ENCODE measurements at places on chromosomes 11 and 22.

GRCh38 chr11:130323452-130324450 is 9.0 kb upstream of the ZBTB44 start:
- no peak for DNase-seq

DNA sequence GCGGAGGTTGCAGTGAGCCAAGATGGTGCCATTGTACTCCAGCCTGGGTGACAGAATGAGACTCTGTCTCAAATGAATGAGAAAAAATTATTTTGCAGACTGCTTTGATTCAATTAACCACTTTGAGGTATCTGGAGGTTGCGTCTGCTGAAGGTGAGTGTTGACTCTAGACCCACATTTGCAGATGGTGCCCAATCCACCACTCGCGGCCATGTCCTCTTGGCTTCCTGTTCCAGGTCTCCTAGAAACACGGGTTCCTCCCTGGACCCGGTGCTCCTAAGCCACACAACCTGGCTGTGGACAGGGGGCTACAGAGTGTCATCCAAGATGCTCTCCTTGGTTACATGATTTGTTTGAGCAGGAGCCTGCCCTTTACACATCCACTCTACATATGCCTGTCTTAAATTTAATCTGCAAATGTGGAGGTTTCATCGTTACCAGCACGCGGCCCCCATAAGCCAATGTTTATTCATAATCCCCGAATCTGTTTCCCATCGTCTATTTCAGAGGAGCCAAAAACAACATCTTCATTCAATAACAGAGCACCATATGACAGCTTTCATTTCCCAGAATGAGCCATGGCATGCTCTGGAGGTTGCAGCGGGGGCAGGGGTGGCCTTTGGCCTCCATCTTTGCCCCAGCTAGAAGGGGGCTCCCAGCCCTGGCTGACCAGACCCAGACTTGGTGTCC is 377.2 kb downstream of the CTTN start:
- DNase-seq, result no peak

- no peak for DNase-seq
Measured at GRCh38 chr11:102347462-102348370, 702 bp downstream of the BIRC2 start.

- no peak for DNase-seq
Measured at GRCh38 chr11:7449841-7450214, 35.5 kb upstream of the OLFML1 start.

DNA sequence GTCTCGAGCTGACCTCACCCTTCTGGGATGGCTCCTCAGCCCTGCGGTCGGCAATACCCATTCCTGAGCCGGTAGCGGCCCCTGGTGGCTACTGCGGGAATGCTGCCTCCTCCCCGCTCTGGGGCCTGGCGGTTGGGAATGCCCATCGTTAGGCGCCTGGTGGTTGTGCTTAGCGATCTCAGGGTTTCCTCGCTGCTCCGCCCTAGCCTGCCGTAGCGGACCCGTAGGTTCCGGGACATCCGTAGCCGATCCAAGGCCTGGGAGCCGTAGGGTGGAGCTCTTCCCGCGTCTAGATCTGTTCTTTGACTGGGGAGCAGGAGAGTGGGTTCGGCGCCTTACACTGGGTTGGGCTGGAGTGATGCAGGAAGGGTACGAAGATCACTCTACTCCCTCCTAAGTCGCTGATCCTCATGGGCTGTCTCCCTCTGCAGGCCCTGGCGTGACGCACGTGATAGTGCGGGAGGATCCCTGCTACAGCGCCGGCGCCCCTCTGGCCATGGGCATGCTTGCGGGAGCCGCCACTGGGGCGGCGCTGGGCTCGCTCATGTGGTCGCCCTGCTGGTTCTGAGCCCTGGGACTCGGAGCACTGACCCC is 14.8 kb downstream of the PLEKHB1 start:
- peak; percentile 76 for DNase-seq

GRCh38 chr11:117704395-117705100 is 92.5 kb downstream of the DSCAML1 start:
- DNase-seq, result no peak

GRCh38 chr11:100734743-100735527 is 47.8 kb downstream of the ARHGAP42 start:
- no peak for DNase-seq

DNA sequence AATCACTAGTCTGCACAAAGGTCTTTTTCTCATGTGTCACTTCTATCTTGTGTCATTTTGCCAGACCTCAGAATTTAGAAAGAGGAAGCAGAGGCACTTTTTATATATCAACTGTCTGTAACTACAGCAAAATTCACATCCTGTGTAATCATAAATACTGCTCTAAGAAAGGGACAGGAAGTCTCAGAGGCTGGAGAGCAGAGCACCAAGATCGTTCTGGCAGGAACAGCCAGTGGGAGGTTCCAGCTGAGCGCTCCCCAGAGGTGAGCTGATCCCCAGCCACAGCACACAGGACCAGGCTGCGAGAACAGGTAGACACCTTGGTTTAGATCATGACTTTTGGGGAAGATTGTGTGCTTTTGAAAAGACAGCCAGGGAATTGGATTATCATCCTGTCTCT is at the start of gene MS4A7:
Gene MS4A7 (plus strand): TSS at position 179 of the 400 bp plus-strand sequence. CDS start 4,610 bp downstream, outside the sequence.
- no peak for DNase-seq

DNA sequence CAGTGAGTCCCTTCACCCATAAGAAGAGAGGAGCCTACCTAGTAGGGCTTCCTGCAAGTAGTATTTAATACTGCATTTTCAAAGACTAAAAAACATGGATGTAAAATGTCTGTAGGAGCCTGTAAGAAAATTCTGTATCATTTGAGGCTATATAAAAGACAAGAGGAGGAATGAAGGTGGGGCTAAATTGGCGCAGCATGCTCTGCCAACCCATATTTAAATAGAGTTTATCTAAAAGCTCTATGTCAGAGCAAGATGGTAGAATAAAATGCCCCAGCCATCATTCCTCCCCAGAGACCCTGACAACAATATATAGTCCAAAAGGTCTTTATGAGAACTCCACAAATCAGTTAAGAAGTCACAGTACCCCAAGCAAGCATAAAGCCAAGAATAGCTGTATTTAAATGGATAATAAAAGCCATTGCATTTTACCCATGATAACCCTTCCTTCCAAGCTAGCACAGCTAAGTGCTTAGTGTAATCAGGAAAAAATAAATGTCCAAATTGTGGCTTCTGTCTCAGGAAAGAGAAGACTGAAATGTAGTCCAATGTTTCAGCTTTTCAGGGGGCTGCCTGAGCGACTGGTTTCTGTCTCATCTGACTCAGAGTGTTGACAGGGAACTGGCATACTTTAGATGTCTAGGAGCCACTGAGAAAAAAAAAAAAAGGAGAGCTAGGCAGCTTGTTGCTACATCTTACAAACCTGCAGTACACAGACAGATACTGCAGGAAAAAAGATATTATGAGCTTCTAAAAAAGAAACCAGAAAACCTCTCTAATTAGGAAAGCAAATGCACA is 258.6 kb downstream of the METTL15 start:
- no peak for DNase-seq

DNA sequence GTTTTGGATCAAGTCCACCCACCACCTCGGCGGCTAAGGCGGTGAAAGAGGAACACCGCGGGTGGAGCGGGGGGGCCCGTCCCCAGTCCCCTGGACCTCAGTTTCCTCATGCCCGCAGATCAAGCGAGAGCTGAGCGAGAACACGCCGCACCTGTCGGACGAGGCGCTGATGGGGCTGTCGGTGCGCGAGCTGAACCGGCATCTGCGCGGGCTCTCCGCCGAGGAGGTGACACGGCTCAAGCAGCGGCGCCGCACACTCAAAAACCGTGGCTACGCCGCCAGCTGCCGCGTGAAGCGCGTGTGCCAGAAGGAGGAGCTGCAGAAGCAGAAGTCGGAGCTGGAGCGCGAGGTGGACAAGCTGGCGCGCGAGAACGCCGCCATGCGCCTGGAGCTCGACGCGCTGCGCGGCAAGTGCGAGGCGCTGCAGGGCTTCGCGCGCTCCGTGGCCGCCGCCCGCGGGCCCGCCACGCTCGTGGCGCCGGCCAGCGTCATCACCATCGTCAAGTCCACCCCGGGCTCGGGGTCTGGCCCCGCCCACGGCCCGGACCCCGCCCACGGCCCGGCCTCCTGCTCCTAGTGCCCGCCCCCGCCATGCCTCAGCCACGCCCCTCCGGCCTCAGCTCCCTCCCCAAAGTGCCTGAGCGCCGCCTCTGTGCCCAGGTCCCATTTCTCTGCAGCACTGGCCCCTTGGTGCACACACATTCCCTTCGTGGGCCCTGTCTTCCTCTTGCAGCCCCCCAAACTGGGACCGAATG is 12.7 kb downstream of the MAFF start:
- DNase-seq, result peak; percentile 38

GRCh38 chr22:26576026-26576680 is 13.8 kb downstream of the TPST2 start:
- DNase-seq, result no peak

DNA sequence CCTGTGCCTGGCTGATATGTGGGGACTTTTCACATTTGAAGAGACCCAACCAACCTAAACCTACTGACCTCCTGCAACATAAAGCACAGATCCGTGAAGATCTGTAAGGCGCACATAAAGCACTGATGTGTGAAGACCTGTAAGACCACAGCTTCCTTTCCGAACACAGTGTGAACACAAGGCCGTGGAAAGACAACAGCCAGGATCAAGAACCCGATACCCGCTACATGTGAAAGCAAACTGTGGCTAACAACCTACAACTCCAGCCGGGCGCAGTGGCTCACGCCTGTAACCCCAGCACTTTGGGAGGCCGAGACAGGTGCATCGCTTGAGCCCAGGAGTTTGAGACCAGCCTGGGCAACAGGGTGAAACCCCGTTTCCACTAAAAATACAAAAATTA is 17.6 kb upstream of the PPFIA1 start:
- no peak for DNase-seq

DNA sequence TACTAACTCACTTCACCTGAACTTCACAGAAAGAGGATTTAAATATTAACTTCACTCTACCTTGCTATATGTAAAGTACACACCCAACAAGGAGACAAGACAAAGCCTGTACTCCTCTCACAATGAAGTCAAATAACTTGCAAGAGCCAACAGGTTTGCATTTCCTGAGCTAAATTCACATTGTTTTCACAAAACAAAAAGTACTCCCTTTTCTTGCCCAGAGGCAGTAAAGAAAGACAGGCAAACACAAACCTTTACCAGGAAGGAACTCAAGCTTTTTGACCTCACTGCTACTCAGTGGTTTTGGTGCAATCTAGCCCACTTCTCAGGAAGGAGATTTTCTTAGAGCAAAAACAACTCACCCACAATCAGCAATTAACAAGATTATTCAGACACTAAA is 15.7 kb downstream of the USP28 start:
- DNase-seq, result no peak

DNA sequence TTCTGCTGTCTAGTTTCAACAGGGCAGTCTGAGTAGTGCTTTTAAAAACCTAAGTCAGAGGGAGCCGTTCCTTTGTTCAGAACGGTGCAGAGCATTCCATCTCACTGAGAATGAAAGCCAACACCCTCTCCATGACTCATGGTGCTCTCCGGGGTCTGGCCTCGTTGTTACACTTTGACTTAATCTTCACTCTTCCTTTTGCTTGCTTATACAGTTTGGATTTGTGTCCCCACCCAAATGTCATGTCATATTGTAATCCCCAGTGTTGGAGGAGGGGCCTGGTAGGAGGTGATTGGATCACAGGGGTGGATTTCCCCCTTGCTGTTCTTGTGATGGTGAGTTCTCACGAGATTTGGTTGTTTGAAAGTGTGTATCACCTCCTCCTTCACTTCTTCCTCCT is 292.2 kb downstream of the ST3GAL4 start:
- DNase-seq, result no peak

GRCh38 chr22:42437488-42438292 is 5.5 kb upstream of the NFAM1 start:
- peak; percentile 69 for DNase-seq

DNA sequence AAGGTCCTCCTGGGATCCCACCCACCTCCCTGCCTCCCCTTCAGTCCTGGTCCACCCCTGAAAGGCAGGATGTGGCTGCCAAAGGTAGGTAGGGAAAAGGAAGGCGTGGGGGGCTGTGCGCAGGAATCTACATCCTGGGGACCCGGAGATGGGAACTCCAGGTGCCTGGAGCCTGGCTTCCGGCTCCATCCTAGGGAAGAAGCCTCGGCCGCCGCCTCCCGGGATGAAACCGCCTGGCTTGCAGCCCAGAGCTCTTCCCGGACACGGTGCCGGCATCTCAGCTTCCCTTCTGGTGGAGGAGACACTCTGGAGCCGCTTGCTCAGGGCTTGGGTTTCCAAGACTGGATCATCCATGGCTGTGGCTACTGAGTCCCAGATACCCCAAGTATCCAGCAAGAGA is 33.3 kb upstream of the PDGFB start:
- no peak for DNase-seq

GRCh38 chr11:67820081-67820480 is 145.7 kb upstream of the ALDH3B2 start:
- no peak for DNase-seq

- no peak for DNase-seq
Measured at GRCh38 chr11:43071338-43071737, 240.5 kb upstream of the API5 start.

DNA sequence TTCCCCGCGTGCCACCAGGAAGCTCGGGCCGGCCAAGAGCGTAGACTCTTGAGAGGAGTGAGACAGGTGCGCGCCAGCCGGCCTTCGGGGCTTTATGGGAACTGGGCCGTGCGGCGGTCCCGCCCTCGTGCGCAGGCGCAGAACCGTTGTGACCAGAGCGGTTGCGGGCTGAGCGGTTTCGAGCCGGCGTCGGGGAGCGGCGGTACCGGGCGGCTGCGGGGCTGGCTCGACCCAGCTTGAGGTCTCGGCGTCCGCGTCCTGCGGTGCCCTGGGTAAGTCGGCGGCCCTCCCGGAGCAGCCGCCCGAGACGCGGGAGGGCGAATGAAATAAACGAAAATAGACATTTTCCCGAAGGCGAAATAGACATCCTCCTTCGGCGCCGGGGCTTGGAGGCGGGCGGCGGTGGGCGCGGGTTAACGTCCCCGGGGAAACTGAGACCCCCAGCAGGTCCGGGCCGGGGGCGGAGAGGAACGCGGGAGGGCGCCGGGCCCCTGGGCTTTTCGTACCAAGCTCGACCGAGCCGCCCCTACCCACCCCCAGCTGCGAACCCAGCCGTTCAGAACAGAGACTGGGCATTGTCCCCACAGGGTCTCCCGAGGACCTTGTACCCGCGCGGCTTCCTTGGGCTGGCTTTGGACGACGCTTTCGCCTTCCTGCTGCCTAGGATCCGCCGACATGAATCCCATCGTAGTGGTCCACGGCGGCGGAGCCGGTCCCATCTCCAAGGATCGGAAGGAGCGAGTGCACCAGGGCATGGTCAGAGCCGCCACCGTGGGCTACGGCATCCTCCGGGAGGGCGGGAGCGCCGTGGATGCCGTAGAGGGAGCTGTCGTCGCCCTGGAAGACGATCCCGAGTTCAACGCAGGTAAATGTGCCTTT is at the start of gene ASRGL1:
Gene ASRGL1 (plus strand): TSS at position 146 of the 879 bp plus-strand sequence. CDS start 530 bp downstream, at position 676.
- DNase-seq, result peak; percentile 46

DNA sequence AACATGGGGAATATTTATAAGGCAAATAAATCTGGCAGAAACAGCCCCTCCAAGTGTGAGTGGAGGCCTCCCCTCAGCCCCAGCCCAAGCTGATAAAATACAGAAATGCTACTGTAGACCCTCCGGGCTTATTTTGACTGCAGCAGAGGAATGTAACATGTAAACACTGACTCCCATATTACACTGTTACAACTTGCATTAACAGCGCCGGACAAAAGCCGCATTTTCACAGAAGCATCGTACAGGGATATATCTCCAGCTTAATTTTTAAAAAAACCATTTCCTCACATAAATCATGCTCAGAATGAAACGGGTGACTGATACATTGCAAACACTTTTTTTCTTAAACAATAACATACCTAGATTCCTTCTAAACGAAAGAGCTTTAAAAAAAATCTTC is 36.6 kb upstream of the COMT start:
- DNase-seq, result no peak

Data from stimulated activated CD8-positive, alpha-beta memory T cell treated with anti-CD3 and anti-CD28 coated beads, Interleukin-7, amount 100 ng/mL, for 1 hour (primary cell).